Spinal cord (tissue), 10 donors: ENCODE measurements at places on chromosomes 5 and 9.

GRCh38 chr5:8756498-8757084, 789.3 kb downstream of the SEMA5A start:
- DNase-seq: peak; percentile 70

GRCh38 chr5:180832638-180833068, 28.4 kb downstream of the ZFP62 start:
- DNase-seq: no peak

DNA sequence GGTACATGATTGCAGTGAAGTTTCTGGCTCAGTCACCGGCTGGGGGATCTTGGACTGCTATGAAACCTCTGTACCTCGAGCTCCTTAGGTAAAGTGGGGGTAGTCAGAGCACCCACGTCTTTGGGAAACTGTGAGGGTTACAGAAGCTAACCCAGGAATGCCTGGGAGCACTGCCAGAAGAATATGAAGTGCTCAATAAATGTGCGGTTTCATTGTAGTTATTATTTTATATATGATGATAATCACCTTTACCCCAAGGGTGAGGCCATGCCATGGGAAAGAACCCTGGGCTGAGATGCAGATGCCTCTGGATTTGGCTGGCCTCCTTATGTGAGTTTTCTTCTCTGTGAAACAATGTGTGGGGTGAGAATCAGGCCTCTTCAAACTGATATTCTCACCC, 3.7 kb downstream of the NPR3 start:
- DNase-seq: no peak

DNA sequence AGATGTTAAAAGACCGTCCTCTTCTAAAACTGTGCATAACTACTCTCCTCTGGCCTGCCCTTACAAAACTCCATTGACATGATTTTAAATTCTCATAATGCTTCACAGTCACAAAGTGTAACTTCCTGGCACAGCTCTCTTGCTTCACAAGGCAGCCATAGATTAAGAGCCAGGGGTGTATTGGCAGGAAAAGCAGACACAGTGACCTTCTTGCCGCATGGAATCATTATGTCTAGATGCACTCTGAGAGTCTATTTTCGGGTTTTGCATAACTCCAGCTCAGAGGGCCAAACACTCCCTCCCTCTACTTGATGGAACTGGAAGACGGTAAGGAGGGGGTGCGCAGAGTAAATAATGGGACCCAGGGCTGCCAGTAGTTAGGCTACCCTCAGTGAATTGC, 110.1 kb downstream of the MARCHF3 start:
- DNase-seq: peak; percentile 88

DNA sequence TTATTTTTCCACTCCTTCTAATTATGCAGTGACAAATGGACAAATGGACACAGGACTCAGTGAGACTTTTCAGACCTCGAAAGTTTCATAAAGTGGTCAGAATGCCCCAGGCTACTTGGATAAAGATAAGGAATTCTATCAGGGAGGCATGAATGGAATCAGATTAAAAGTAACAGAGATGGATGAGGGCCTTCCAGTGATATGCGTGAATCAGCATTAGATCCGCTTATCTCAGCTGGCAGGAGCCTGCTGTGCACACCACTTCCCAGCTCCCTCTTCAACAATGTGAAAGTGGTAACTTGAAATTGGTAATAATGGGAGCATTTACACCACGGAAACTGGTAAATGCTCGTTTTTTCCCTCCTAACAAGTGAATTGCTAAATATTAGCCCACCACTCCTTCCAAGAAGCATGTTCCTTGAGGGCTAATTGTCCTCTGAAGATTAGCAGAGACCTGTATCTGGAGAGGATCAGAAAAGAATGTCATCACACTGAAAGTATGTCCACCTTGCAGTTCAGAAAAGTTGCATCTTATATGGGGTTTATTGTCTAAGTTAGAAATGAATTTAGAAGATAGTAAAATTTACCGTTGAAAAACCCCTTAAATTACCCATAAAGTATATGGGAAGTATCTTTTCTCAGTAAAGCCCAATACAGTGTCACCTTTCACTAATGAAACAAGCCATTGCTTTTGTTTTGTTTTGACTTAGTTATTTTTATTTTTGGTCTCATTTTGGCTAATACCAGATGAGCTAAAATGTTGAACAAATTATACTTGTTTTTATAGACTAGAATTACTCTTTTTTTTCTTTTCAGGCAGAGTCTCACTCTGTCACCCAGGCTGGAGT, 125.3 kb downstream of the DPYSL3 start:
- DNase-seq: no peak

- no peak for DNase-seq
These were observed 880 bp upstream of the CCNG1 start for GRCh38 chr5:163436515-163436914.

DNA sequence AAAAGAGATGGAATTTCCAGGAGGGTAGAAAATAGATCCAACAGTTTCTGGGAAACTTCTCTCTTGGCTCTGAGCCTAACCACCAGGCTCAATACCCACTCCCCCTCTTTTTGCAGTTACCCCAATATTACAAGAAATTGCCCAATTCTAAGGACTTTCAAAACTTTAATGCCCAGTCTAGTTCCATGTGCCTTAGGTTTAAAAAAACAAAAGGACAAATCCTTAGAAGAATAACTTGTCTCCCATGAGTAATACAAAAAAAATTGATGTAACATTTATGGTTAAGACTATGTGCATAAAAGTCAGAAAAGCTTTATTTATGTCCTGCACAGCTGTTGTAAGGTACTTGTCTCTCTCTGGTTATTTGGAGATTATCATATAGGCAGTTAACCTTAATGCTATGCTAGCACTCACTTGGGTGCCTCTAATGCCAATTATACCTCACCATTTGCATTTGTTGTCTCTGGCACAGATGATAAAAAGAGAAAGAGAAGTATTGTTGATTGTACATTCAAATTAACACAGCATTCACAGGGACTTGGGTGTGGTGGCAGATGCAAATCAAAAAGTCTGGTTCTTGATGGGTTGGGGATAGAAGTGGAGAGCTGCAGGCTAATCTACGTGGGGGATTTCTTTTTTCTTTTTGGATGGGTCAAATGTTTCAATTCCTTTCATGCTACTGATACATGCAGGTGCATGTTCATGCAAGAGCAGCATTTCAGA, 159.4 kb downstream of the PIK3R1 start:
- DNase-seq: no peak

GRCh38 chr5:68041293-68041692, 174.3 kb upstream of the PIK3R1 start:
- DNase-seq: no peak

DNA sequence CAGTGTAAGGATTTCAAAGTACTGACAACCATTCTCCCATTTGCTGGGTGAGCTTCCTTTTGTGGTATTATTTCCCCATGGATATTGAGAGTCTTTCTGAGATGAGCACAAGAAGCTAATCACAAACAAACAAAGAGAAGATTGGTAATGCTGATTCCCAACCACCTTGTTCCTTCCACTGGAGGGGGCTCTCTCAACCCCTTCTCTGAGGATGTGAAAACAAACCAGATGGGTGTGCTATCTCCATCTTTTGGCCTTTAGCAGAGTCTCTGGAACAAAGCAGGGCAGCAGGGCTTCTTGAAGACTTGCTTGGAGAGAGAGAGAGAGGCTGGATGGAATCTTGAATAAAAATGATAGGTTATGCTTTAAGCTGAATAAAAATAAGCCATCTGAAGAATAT, 576.7 kb upstream of the ZNF462 start:
- no peak for DNase-seq

- no peak for DNase-seq
These were observed 17.0 kb downstream of the SWI5 start for GRCh38 chr9:128293091-128293490.

DNA sequence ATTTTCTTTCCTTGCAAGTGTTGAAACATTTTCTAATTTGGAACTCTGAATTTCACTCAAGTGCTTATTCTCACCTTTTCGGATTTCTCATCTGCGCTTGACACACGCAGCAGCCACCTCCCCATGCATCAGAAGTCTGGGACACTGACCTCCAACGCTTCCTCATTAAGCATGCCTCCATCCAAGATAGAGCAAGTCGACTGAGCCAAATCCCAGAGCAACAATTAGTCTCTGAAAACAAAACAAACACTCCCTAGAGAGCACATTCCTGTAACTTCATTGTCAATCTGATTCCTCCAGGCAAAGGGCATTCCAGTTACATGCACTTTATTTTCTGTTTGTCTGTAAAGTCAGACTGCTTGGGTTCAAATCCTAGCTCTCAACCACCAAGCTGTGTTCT, 5.7 kb downstream of the CD180 start:
- DNase-seq: no peak

GRCh38 chr5:36552651-36553393, 53.6 kb upstream of the SLC1A3 start:
- DNase-seq: no peak

GRCh38 chr5:39670955-39671354, 246.2 kb upstream of the DAB2 start:
- DNase-seq: no peak

GRCh38 chr9:110214090-110214489, 6.1 kb upstream of the C9orf152 start:
- no peak for DNase-seq

DNA sequence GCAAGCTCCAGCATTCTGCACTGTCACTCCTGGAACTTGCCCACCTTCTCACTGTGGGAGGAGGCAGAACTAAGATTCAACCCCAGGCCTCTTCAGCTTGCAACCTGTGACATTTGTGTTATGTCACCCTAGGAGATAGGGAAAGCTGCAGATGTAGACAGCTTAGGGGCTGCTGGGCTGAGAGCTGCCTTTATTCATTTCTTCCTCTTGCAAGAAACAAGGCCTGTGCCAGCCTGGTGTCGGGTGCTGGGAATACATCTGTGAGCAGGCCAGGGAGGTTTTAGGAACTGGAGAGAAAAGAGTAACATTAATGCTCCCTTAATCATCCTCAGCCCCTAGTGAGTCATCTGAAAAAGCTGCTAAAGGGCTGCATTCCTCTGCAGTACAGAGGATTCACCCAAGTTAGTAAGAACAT, 101.8 kb downstream of the FGF18 start:
- DNase-seq: no peak

DNA sequence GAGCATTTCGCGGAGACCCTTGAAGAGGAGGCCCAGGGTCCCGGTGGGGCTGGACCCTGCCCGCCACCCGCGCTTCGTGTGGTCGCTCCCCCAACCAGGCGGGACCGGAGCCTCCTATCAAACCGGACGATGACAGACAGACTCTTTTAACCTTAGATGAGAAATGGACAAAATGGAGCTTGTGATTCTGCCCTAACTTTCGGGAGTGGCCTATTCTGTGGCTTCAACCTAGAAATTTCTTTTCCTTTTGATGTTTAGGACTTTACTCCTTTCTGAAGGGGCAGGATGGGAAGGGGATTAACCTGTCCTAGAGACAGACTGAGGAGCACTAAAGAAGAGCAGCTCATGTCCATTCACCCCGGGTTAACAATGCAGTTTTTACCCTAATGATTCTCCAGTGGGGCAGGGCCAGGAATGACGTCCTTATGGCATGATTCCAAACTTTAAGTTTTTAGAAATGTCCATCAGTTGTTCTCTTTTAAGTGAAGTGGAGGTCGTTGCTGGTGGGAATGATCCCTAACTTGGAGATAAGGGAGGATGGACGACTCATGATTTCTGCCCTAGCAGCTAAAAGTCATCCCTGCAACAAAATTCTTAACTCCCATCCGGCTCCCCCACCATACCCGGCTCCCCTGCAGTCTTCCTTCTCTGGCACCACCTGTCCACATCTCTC, 1.0 kb downstream of the NIPSNAP3A start:
- peak; percentile 28 for DNase-seq

GRCh38 chr5:58235299-58235698, 224.6 kb downstream of the PLK2 start:
- no peak for DNase-seq

DNA sequence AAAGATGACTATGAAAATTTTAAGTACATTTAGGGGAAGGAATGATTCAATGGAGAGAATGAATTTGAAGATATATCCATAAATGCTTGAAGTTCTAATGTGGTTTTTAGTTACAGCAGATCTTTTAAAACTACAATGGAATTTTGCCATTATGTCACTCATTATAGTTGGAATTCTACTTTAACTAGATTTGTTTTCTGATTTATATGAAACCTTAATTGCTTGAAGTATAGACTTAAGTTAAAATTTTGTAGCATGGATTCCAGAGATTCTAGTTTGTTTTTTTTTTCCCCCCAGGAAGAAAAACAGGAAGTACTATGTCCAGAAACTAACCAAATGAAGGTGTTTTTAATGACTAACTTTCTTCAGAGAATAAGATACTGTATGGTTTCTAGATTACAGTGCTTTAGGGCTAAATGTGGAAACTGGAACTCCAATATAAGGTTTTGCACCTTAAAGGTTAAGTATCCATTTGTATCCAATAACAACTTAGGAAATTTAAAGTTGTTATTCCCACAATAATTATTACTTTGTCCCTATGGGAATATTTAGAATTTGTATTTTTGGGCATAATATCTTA, 70.3 kb downstream of the ZSWIM6 start:
- DNase-seq: no peak

GRCh38 chr5:61768692-61769281, 436.7 kb downstream of the ZSWIM6 start:
- no peak for DNase-seq

- DNase-seq: no peak
These were observed 190.9 kb upstream of the PANK3 start for GRCh38 chr5:168770036-168770498.

- peak; percentile 87 for DNase-seq
These were observed 21.0 kb upstream of the SCGB3A2 start for GRCh38 chr5:147857302-147858129.

- DNase-seq: no peak
These were observed 7.4 kb downstream of the SMARCA2 start for GRCh38 chr9:2022560-2022959.

DNA sequence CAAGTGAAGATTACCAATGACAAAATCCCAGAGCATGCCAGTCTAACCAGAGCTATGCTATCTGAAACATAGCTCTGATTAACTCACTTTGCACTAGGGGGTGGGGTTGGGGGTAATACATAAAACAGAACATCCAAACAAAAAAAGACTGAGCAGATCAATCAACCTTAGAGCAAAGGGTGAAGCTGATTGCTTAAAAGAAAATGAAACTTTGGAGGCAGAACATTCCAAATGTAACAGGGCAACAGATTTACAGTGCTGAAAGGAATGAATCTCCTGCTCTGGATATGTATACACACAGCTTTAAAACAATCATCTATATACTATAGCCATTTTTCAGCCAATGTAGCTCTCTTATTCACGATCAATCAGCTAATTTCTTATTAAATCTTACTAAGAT, 4.9 kb downstream of the IL6ST start:
- DNase-seq: no peak

DNA sequence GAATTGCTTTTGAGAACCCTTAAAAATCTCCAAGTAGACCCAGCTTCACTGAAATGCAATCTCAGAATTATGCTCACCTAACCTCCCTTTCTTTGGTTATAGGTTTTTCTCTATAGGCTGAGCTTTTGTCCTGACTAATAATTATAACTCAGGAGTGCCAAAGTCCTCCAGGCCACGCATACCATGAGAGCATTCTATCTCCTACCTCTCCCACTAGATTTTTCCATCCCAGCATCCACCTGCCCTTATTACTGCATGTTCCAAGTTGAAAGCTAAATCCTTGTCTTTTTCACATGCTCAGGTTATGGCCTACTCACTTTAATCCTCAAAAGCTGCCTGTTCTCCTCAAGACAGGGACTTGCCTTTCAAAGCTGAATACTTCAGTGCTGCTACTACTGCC, 22.1 kb downstream of the ZNF346 start:
- DNase-seq: no peak
